Colonic mucosa (tissue), 4 donors: ENCODE measurements at places on chromosomes 1 and 21. TPM values are rescaled to one million over a fixed set of nuclear protein-coding genes. Genes with fewer than 3 reads are reported as not detected.

GRCh38 chr1:236888126-236888525 is 93.0 kb downstream of the MTR start:
- no peak overlapping the region for H3K27ac ChIP-seq
- no peak overlapping the region for H3K4me3 ChIP-seq
- no peaks in the 10 kb centered on the region for H3K27me3 ChIP-seq
- no peaks in the 10 kb centered on the region for H3K4me1 ChIP-seq
- peaks cover 5% of the 10 kb centered on the region for H3K36me3 ChIP-seq
- no peak for DNase-seq

DNA sequence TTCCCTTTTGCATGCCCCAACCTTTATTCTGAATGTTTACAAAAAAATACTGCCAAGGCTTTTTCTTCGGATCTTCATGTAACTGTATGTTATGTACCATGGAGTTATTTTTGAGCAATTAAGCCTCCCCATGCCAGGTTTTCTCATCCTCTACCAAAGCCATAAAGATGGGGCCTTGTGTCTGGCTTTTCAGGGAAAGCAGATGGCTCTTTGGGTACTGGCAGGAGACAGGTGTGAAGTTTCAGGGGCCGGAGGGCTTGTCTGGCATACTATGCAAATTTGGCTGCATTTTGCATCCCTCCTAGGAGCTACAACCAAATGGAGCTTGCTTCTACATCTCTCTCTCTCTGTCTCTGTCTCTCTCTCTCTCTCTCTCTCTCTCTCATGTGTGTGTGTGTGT is 28.1 kb upstream of the PLXNA2 start:
- H3K27me3 ChIP-seq: no peaks in the 10 kb centered on the region
- no peak overlapping the region for H3K4me3 ChIP-seq
- H3K4me1 ChIP-seq: no peaks in the 10 kb centered on the region
- DNase-seq: no peak
- no peaks in the 10 kb centered on the region for H3K36me3 ChIP-seq

The PLPPR4 gene
- total RNA-seq: 0.12 TPM

GRCh38 chr1:183370399-183371058 is 47.7 kb downstream of the NMNAT2 start:
- H3K36me3 ChIP-seq: no peaks in the 10 kb centered on the region
- peak; percentile 72 for DNase-seq
- H3K27me3 ChIP-seq: no peaks in the 10 kb centered on the region
- no peak overlapping the region for H3K27ac ChIP-seq
- H3K4me3 ChIP-seq: no peak overlapping the region

The TNNT2 gene
- 4.2 TPM for total RNA-seq

GRCh38 chr1:10793129-10793651 is 3.3 kb downstream of the CASZ1 start:
- H3K36me3 ChIP-seq: no peaks in the 10 kb centered on the region
- H3K4me3 ChIP-seq: peak overlapping the region; percentile 68
- peak; percentile 78 for DNase-seq
- H3K27me3 ChIP-seq: peaks cover 3% of the 10 kb centered on the region
